Naive thymus-derived CD4-positive, alpha-beta T cell (primary cell): ENCODE measurements at places on chromosomes 3 and 15.

- no peaks in the 10 kb centered on the region for H3K36me3 ChIP-seq
- H3K4me3 ChIP-seq = no peak overlapping the region
- no peaks in the 10 kb centered on the region for H3K27me3 ChIP-seq
- no peak overlapping the region for H3K27ac ChIP-seq
Observed at GRCh38 chr15:35061825-35062737, 23.0 kb downstream of the NANOGP8 start.

- no peak overlapping the region for H3K4me3 ChIP-seq
- no peak for DNase-seq
Observed at GRCh38 chr15:92105611-92106010, 252.1 kb downstream of the SLCO3A1 start.

- DNase-seq = no peak
- no peaks in the 10 kb centered on the region for H3K27me3 ChIP-seq
- H3K36me3 ChIP-seq = no peaks in the 10 kb centered on the region
- H3K4me3 ChIP-seq = no peak overlapping the region
- no peaks in the 10 kb centered on the region for H3K4me1 ChIP-seq
Observed at GRCh38 chr3:143209715-143210059, 90.1 kb downstream of the CHST2 start.

GRCh38 chr3:143090486-143090885 lies 29.1 kb upstream of the CHST2 start:
- no peaks in the 10 kb centered on the region for H3K36me3 ChIP-seq
- no peak overlapping the region for H3K4me3 ChIP-seq
- H3K27ac ChIP-seq = no peak overlapping the region
- no peak for DNase-seq
- no peaks in the 10 kb centered on the region for H3K4me1 ChIP-seq
- H3K27me3 ChIP-seq = no peaks in the 10 kb centered on the region

GRCh38 chr3:11132861-11133260 lies 21.4 kb upstream of the HRH1 start:
- no peaks in the 10 kb centered on the region for H3K27me3 ChIP-seq
- no peak for DNase-seq
- H3K36me3 ChIP-seq = no peaks in the 10 kb centered on the region
- no peaks in the 10 kb centered on the region for H3K4me1 ChIP-seq

- H3K27ac ChIP-seq = no peak overlapping the region
- no peaks in the 10 kb centered on the region for H3K27me3 ChIP-seq
- no peak overlapping the region for H3K4me3 ChIP-seq
- DNase-seq = no peak
- H3K36me3 ChIP-seq = no peaks in the 10 kb centered on the region
Observed at GRCh38 chr3:81936817-81937216, 175.4 kb upstream of the GBE1 start.
